Activated CD4-positive, alpha-beta T cell treated with anti-CD3 and anti-CD28 coated beads, Interleukin-2, amount 10 ng/mL, durations not matched to agents 24 days and 14 days (primary cell): ENCODE measurements at places on chromosomes 6 and 20. TPM values are rescaled to one million over a fixed set of nuclear protein-coding genes. Genes with fewer than 3 reads are reported as not detected.

DNA sequence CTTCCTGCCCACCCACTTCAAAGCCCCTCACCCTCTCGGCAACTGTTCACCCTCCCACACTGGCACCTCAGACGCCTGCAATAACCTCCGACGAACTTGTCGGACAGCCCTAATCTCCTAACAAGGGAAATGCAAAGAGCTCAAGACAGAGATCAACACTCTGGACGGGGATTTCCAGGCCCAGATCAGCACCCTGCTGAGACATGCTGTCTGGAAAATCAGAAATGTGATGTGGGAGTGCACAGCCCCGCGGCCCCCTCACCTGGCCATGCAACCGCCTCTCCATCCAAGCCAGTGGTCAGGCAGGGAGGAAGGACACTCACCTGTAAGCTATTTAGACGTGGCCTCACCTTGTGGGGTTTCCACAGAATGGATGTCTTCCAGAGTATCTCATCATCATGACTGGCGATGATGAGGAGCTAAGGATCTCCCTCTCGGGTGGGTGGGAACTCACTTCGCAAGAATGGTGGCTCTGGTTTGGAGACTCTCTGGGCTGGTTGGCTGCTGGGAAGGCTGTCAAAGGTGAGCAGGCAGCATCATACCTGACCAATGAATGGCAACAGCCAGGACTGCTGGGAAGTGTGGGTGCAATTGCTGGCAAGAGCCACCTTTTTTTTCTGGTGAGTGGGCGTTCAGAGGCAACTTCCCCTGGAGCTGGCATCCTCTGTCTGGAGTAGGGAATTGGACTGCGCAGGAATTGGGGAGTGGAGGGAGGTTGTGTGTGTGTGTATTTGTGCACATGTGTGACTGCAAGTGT lies 28.1 kb upstream of the ADTRP start:
- peak overlapping the region; percentile 86 for H3K27ac ChIP-seq
- DNase-seq = peak; percentile 61
- H3K36me3 ChIP-seq = no peaks in the 10 kb centered on the region
- H3K4me1 ChIP-seq = peaks cover 23% of the 10 kb centered on the region
- H3K4me3 ChIP-seq = peak overlapping the region; percentile 48

DNA sequence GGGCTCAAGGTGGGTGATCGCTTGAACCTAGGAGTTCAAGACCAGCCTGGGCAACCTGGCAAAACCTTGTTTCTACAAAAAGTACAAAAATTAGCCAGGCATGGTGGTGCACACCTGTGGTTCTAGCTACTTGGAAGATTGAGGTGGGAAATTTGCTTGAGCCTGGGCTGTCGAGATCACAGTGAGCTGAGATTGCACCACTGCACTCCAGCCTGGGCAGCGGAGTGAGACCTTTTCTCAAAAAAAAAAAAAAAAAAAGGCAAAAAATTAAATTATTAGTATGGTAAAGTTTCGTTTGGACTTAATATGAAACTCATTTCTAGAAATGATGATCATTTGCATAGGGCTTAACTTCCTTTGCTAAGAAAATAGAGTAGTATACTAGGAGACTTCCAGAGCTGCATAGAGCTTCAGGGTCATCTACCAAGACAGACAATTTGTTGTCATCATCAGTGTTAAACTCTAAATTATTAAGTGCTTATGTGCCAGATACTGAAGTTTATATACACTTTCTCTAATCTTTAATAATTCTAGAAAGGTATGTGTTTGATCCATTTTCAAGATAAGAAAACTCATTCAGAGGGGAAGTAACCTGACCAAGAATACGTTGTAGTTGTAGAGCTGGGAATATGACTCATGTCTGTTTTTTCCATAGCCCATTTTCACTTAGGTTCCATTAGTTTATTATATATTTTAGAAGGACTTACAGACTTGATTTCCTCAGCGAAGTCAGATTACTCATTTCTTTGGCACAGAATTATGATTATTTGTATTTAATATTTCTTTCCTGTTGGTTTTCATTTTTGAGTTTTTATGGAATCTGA lies 84.5 kb downstream of the SLC16A10 start:
- H3K27me3 ChIP-seq = no peaks in the 10 kb centered on the region
- H3K4me1 ChIP-seq = peaks cover 6% of the 10 kb centered on the region
- H3K4me3 ChIP-seq = no peak overlapping the region
- H3K36me3 ChIP-seq = no peaks in the 10 kb centered on the region

Gene SIM1
- not detected in 2 replicates for total RNA-seq

GRCh38 chr20:62303340-62304226 lies 786 bp downstream of the ADRM1 start:
- peak overlapping the region; percentile 92 for H3K4me3 ChIP-seq
- DNase-seq = peak; percentile 78
- H3K36me3 ChIP-seq = peaks cover 21% of the 10 kb centered on the region
- no peaks in the 10 kb centered on the region for H3K27me3 ChIP-seq
- peaks cover 20% of the 10 kb centered on the region for H3K4me1 ChIP-seq

GRCh38 chr6:138691595-138692057 lies 81.9 kb upstream of the CCDC28A start:
- no peak overlapping the region for H3K27ac ChIP-seq
- H3K4me1 ChIP-seq = peaks cover 3% of the 10 kb centered on the region
- H3K4me3 ChIP-seq = peak overlapping the region; percentile 64
- H3K27me3 ChIP-seq = peaks cover 49% of the 10 kb centered on the region
- H3K36me3 ChIP-seq = no peaks in the 10 kb centered on the region

DNA sequence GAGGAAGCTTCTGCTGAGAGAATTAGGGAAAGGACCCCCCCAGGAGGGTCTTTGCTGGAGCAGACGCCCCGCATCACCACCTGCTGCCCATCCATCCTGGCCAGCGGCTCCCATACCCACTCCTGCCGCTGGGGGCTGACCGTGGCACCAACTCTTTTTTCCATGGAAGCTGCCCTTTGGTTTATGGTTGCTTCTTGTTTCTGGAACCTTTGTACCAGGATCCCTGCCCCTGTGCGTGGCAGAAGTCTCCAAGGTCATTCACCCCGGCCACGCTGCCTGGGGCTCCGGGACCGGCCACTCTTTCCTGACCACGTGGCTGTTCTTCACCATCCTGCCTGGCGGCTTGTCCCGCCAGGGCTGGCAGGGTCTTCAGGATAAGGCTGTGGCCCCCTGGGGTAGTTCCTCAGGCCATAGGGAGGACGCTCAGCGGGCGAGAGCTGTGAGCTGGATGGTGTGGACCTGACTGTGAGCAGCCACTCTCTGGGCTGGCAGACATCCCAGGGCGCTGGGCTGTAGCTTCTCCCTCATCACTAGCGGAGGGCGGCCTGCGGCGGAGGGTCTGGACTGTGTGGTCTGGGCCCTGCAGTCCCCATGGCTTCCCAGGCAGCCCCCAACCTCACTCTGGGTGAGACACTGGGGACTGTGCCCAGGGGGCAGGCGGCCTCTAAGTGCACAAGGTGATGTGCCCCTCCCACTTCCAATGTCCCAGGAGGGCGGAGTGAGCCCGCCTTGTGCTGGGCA lies 22.8 kb upstream of the RBBP8NL start:
- no peaks in the 10 kb centered on the region for H3K36me3 ChIP-seq
- H3K27me3 ChIP-seq = no peaks in the 10 kb centered on the region
- no peak for DNase-seq
- H3K4me3 ChIP-seq = no peak overlapping the region
- H3K4me1 ChIP-seq = no peaks in the 10 kb centered on the region

- no peaks in the 10 kb centered on the region for H3K4me1 ChIP-seq
- no peaks in the 10 kb centered on the region for H3K27me3 ChIP-seq
- H3K27ac ChIP-seq = no peak within 1 kb of the TSS
- no peak for DNase-seq
Measured at GRCh38 chr6:76072562-76072961, at the start of gene IMPG1. Gene IMPG1 (minus strand): TSS chr6:76072662. CDS start chr6:76072488, 174 bp downstream.

- no peak for DNase-seq
- no peak overlapping the region for H3K4me3 ChIP-seq
- peaks cover 14% of the 10 kb centered on the region for H3K4me1 ChIP-seq
- H3K27ac ChIP-seq = no peak overlapping the region
- peaks cover 86% of the 10 kb centered on the region for H3K27me3 ChIP-seq
- H3K36me3 ChIP-seq = no peaks in the 10 kb centered on the region
Measured at GRCh38 chr6:167711768-167712730, 114.7 kb upstream of the AFDN start.

GRCh38 chr6:73157870-73158269 lies 67.4 kb downstream of the KHDC1L start:
- peak; percentile 34 for DNase-seq
- no peaks in the 10 kb centered on the region for H3K36me3 ChIP-seq
- no peak overlapping the region for H3K27ac ChIP-seq
- no peak overlapping the region for H3K4me3 ChIP-seq
- no peaks in the 10 kb centered on the region for H3K27me3 ChIP-seq

Gene PXMP4
- total RNA-seq = 5.4 and 5.5 TPM in 2 replicates

DNA sequence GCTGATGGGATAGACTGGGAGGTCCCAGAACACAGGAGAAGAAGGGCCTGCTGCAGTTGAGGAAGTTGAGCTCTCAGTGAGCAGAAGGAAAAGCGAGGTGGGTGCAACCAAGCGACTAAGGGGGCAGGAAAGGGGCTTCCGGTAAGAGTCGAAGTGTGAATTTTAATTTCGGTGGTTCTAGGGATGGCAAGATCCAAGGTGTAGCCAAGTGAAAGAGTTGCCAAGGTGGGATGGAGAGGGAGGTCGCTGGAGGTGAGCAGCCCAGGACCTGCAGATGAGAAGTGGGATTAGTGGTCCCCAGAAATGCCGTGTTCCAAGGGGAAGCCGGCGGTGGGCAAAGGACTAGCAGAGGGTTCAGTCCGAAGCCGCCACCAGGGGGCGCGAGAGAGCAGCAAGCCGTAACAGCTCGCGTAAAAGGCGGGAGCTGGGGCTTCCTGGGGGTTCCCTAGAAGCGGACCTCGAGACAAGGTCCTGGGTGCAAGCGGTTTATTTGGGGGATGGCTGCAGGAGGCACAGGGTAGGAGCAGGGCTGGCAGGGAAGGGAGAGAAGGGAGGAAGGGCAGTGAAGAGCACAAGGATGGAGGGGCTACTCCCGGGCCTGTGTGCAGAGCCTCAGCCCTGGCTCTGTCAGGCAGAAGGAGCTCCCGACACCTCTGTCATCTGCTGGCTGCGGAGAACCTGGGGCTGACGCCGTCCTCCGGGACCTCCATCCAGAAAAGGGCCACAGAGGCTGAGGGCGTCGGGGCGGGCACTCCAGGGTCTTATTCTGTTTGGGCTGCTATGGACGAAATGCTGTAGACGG lies 103.6 kb downstream of the PAX1 start:
- no peaks in the 10 kb centered on the region for H3K4me1 ChIP-seq
- no peak overlapping the region for H3K4me3 ChIP-seq
- no peaks in the 10 kb centered on the region for H3K27me3 ChIP-seq
- H3K36me3 ChIP-seq = no peaks in the 10 kb centered on the region

Gene DNAH8
- 0.02 TPM in 1 of 2 replicates, not detected in the other for total RNA-seq

- H3K4me1 ChIP-seq = no peaks in the 10 kb centered on the region
- DNase-seq = no peak
- no peaks in the 10 kb centered on the region for H3K27me3 ChIP-seq
- no peak overlapping the region for H3K4me3 ChIP-seq
Measured at GRCh38 chr6:154558513-154558912, 48.0 kb upstream of the CNKSR3 start.

- no peak overlapping the region for H3K4me3 ChIP-seq
- no peak for DNase-seq
- no peaks in the 10 kb centered on the region for H3K27me3 ChIP-seq
- no peak overlapping the region for H3K27ac ChIP-seq
- no peaks in the 10 kb centered on the region for H3K36me3 ChIP-seq
Measured at GRCh38 chr6:152091851-152092341, 284.4 kb downstream of the ESR1 start.

Gene GABRR2
- total RNA-seq = 0.19 and 1.0 TPM in 2 replicates

Gene OPN5
- not detected in 2 replicates for total RNA-seq

DNA sequence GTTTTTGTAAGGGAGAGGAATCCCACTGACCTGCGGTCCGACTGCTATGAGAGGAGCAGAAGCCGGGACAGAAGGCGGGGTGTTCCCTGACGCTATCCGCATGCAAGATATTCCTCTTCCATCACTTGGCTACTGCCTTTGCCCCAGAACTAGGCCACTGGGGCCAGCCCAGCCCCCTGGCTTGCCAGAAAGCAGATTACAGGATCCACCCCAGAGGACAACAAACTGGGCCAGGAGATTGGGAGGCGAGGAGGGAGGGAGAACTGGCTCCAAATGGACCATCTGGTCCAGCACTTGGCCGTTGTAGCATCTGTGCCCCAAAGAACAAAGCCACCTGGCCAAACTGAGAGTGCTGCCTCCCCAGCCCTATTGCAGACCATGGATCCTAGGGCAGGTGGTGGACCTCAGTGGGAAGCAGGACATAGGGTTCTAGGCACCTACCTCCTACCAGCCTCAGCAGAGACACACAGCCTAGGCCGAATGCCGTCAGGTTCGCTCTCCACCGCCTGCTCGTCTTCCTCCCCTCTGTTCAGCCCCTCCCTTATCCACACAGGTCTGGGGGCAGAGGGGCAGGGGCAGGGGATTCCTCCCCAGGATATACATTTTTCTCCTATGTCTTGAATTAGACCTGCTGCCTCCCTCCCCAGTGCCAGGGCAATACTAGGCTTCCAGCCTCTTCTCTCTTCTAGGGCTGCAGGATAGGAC lies 4.0 kb downstream of the MDGA1 start:
- peaks cover 4% of the 10 kb centered on the region for H3K36me3 ChIP-seq
- peaks cover 24% of the 10 kb centered on the region for H3K4me1 ChIP-seq
- peaks cover 46% of the 10 kb centered on the region for H3K27me3 ChIP-seq
- H3K4me3 ChIP-seq = no peak overlapping the region
- no peak overlapping the region for H3K27ac ChIP-seq

Gene LHFPL5
- total RNA-seq = not detected in 2 replicates

- no peaks in the 10 kb centered on the region for H3K4me1 ChIP-seq
- peaks cover 1% of the 10 kb centered on the region for H3K27me3 ChIP-seq
- H3K36me3 ChIP-seq = no peaks in the 10 kb centered on the region
Measured at GRCh38 chr6:117642976-117643375, 32.3 kb upstream of the NUS1 start.

DNA sequence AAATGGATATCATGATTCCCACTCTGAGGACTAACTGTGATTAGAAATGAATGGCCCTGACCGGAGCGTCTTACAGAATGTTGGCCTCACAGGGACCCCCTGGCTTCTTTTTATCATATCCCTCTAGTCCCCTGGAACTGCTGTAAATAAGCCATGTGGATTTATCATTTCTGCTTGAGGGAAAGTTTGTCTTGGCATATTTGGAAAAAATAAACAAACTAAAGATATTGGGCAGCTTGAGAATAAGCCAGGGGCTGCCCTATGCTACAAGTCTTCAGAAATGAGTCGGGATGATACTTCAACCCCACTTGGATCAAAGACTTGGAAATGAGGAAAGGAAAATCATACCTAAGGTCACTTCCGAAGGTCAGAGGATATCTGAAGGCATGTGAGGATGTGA lies 179.1 kb downstream of the THBS2 start:
- no peak overlapping the region for H3K4me3 ChIP-seq
- H3K36me3 ChIP-seq = no peaks in the 10 kb centered on the region
- H3K4me1 ChIP-seq = no peaks in the 10 kb centered on the region
- H3K27me3 ChIP-seq = no peaks in the 10 kb centered on the region
- H3K27ac ChIP-seq = no peak overlapping the region

Gene WFDC10B
- total RNA-seq = not detected in 2 replicates

DNA sequence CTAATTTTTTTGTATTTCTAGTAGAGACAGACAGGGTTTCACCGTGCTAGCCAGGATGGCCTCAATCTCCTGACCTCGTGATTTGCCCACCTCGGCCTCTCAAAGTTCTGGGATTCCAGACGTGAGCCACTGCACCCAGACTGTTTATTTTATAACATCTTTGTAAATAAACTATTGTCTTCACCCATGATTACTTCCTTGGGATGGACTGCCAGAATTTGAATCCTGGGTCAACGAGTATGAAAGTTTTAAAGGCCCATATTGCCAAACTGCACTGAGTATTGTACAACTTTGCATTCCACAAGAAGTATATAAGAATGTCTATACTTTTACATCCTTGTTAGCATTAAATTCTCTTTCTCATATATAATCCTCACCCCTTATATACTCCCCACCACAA lies 38.6 kb downstream of the ZHX3 start:
- peaks cover 3% of the 10 kb centered on the region for H3K4me1 ChIP-seq
- H3K27ac ChIP-seq = no peak overlapping the region
- no peaks in the 10 kb centered on the region for H3K36me3 ChIP-seq
- no peak overlapping the region for H3K4me3 ChIP-seq
- peaks cover 2% of the 10 kb centered on the region for H3K27me3 ChIP-seq
- no peak for DNase-seq

Gene PRR18
- not detected in 2 replicates for total RNA-seq
